ENCODE measurements at places on chromosomes 1 and 21. TPM values are rescaled to one million over a fixed set of nuclear protein-coding genes. Genes with fewer than 3 reads are reported as not detected.

The FMO2 gene
- total RNA-seq: not detected

The LRRC3 gene
- 3.0 TPM for total RNA-seq

The NECTIN4 gene
- total RNA-seq: not detected

The RIPPLY3 gene
- not detected for total RNA-seq

The PIK3CD gene
- 250 TPM for total RNA-seq

The UBE4B gene
- total RNA-seq: 33.4 TPM

- no peak for DNase-seq
- no peaks in the 10 kb centered on the region for H3K4me1 ChIP-seq
- no peak overlapping the region for H3K27ac ChIP-seq
- H3K4me3 ChIP-seq: no peak overlapping the region
- H3K27me3 ChIP-seq: no peaks in the 10 kb centered on the region
These were observed 574.0 kb downstream of the KCNT2 start for GRCh38 chr1:196034080-196034706.

GRCh38 chr1:41638086-41639024, 153.9 kb upstream of the EDN2 start:
- H3K36me3 ChIP-seq: no peaks in the 10 kb centered on the region
- peak overlapping the region; percentile 5 for H3K27ac ChIP-seq
- peaks cover 44% of the 10 kb centered on the region for H3K4me1 ChIP-seq
- no peak for DNase-seq
- H3K4me3 ChIP-seq: peak overlapping the region; percentile 23

DNA sequence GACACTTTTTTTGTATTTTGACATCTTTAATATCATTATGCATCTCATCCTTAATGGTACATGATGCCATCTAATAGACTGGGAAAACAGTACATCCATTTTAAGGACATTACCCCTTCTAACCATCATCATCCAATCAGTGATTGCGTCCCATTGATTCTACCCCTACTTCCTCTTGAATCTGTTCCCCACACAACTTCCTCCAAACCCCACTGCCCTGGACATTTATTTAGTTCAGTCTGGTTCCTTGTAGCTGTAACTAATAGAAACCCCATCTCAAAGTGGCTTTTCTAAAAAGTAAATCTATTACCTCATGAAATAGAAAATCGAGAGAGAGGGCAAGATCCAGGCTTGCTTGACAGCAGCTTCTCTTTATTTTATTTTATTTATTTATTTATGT, 2.1 kb upstream of the ITLN1 start:
- no peaks in the 10 kb centered on the region for H3K36me3 ChIP-seq
- no peak for DNase-seq
- H3K27me3 ChIP-seq: peaks cover 4% of the 10 kb centered on the region

DNA sequence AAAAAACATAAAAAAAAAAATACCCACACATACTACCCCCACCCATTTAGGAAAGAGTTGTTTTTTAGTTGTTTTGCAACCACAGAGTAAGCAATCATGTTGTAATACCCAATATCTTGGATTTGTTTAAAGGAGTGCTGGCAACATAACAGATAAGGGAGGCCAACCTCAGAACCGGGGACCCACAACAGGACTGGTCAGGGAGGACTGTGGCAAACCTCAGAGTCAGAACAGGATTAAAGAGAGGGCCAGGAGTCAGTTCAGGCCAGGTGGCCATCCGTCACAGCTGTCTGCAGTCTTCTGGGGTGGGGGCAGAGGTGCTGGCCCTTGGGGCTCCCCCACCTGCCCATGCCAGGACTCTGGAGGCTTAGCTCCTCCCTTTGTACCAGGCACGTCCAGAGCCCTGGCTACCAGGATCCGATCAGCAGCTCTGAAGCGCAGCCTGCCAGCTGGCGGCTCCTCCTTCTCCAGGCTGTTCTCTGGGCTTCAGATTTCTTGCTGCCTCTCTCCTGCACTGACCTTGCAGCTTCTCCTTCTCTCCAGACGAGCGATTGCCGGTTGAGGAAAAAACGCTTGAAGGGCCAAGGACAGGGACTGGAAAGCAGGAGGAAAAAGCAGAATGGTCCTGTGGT, 7.9 kb downstream of the H6PD start:
- H3K36me3 ChIP-seq: peaks cover 4% of the 10 kb centered on the region
- peaks cover under 1% of the 10 kb centered on the region for H3K27me3 ChIP-seq
- H3K4me1 ChIP-seq: peaks cover 44% of the 10 kb centered on the region
- H3K27ac ChIP-seq: peak overlapping the region; percentile 49
- no peak for DNase-seq

GRCh38 chr1:81806432-81806770, 5.7 kb downstream of the ADGRL2 start:
- H3K27me3 ChIP-seq: peaks cover 40% of the 10 kb centered on the region
- H3K27ac ChIP-seq: no peak overlapping the region
- H3K4me1 ChIP-seq: peaks cover 4% of the 10 kb centered on the region
- no peak overlapping the region for H3K4me3 ChIP-seq

GRCh38 chr21:17492415-17493168, 20.3 kb upstream of the CXADR start:
- no peaks in the 10 kb centered on the region for H3K36me3 ChIP-seq
- no peak for DNase-seq
- H3K27me3 ChIP-seq: peaks cover 27% of the 10 kb centered on the region
- peaks cover 7% of the 10 kb centered on the region for H3K4me1 ChIP-seq

DNA sequence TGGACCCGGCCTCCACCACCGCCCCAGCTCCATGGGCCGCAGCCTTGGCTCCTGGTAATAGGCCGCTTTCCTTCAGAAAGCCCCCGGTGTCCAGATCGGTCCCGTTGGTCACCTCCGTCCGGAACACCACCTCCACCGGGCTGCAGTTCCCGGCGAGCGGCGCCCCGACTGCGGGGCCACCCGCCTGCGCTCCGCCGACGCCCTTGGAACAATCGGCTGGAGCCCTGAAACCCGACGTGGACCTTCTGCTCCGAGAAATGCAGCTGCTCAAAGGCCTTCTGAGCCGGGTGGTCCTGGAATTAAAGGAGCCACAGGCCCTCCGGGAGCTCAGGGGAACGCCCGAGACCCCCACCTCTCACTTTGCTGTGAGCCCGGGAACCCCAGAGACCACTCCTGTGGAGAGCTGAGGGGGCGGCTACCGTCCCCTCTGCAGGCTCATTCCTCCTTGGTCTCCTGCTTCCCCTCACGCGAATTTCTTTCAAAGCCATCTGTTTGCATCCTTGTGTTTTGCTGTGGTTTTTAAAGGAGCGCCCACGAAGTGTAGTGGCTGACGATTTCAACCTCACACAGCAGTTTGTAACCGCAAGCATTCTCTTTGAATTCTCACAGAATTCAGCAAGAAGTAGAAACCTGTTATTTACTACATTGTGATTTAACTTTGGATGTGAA, 6.0 kb downstream of the FCRLB start:
- peak overlapping the region; percentile 93 for H3K27ac ChIP-seq
- peaks cover 23% of the 10 kb centered on the region for H3K27me3 ChIP-seq
- H3K4me3 ChIP-seq: peak overlapping the region; percentile 98
- peaks cover 39% of the 10 kb centered on the region for H3K4me1 ChIP-seq

DNA sequence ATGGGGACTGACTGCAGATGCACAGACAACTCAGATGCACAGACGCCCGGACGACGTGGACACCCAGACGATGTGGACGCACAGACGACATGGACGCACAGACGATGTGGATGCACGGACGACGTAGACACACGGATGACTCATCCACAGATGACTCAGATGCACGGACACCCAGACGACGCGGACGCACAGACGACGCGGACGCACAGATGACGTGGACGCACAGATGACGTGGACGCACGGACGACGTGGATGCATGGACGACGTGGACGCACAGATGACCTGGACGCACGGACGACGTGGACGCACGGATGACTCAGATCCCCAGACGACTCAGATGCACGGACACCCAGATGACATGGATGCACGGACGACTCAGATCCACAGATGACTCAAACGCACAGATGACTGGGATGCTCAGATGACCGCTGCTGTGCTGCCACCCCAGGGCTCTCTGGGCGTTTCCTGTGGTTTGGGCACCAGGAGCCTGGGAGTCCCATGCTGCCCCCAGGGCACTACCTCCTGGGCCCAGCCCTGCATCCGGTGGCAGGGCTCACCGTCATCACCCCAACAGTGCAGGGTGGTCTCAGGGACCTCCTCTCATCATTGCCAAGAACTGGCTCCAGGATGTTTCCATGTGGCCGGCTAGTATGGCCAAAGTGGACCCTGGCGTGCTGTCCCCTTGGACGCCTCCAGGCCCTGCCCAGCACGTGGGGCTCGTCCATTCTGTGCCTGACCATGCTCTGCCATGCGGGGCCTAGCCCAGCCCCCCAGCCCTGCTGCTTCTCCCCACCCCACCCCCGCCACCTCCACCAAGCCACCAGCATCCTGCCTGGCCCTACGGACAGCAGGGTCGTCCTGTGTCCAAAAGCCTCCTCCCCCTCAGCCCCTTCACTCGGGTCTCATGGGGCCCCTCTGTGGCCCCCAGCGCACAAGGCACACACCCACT, 14.0 kb downstream of the FAAP20 start:
- H3K4me3 ChIP-seq: no peak overlapping the region
- no peak overlapping the region for H3K27ac ChIP-seq
- no peaks in the 10 kb centered on the region for H3K27me3 ChIP-seq
- no peaks in the 10 kb centered on the region for H3K4me1 ChIP-seq
- no peak for DNase-seq

DNA sequence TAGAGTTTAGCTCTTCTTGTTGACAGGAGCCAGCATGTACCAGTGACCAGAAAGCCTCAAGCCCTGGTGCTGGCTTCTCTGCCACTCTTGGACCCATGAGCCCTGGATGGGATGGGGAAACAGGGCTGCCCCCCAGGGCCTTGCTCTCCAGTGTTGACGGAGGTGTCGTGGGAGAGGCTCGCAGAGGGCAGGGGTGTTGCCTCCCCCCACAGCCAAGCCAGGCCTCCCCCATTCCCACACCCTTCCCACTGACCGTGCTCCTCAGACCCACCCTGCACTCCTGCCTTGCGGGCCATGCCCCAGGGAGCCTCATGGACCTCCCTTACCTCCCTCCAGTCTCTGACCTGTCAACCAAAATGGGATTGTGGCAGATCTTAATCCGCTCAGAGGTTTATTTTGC, 123.8 kb upstream of the COL6A1 start:
- no peak overlapping the region for H3K4me3 ChIP-seq
- H3K27me3 ChIP-seq: no peaks in the 10 kb centered on the region
- no peaks in the 10 kb centered on the region for H3K36me3 ChIP-seq
- no peak for DNase-seq
- no peak overlapping the region for H3K27ac ChIP-seq

DNA sequence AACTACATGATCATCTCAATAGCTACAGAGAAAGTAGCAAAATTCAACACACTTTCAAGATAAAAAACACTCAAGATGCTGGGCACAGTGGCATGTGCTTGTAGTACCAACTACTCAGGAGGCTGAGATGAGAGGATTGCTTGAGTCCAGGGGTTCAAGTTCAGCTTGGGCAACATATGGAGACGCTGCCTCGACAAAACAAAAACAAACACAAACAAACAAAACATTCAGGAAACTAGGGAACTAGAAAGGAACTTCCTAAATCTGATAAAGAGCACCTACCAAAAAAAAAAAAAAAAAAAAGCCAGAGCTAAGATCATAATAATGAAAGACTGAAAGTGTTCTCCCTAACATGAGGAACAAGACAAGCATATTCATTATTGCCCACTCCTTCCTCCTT, 22.8 kb upstream of the RNF186 start:
- H3K27ac ChIP-seq: no peak overlapping the region
- DNase-seq: no peak
- H3K36me3 ChIP-seq: no peaks in the 10 kb centered on the region
- peaks cover 54% of the 10 kb centered on the region for H3K27me3 ChIP-seq
- H3K4me1 ChIP-seq: no peaks in the 10 kb centered on the region
- no peak overlapping the region for H3K4me3 ChIP-seq

GRCh38 chr1:108877348-108878159, 769 bp downstream of the GPSM2 start:
- H3K36me3 ChIP-seq: peaks cover 4% of the 10 kb centered on the region
- peak overlapping the region; percentile 82 for H3K27ac ChIP-seq
- H3K4me3 ChIP-seq: peak overlapping the region; percentile 91

DNA sequence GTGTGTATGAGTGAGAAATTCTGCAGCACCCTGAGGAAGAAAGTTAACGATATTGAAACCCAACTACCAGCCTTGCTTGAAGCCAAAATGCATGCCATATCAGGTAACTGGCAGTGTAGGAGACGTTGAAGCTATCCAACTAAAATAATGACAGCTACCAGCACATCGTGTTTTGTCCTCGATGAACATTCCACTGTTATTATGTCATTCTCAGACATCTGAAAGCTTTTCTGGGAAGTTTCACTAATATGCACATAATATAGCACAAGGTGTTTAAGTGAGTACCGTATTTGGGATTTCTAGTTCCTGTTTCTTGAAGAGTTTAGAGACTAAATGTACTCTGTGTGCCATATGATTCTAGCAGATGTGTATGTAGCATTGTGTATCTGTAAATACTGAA, 173.5 kb downstream of the DISC1 start:
- DNase-seq: no peak
- H3K36me3 ChIP-seq: peaks cover 17% of the 10 kb centered on the region
- no peak overlapping the region for H3K4me3 ChIP-seq
- no peaks in the 10 kb centered on the region for H3K27me3 ChIP-seq

DNA sequence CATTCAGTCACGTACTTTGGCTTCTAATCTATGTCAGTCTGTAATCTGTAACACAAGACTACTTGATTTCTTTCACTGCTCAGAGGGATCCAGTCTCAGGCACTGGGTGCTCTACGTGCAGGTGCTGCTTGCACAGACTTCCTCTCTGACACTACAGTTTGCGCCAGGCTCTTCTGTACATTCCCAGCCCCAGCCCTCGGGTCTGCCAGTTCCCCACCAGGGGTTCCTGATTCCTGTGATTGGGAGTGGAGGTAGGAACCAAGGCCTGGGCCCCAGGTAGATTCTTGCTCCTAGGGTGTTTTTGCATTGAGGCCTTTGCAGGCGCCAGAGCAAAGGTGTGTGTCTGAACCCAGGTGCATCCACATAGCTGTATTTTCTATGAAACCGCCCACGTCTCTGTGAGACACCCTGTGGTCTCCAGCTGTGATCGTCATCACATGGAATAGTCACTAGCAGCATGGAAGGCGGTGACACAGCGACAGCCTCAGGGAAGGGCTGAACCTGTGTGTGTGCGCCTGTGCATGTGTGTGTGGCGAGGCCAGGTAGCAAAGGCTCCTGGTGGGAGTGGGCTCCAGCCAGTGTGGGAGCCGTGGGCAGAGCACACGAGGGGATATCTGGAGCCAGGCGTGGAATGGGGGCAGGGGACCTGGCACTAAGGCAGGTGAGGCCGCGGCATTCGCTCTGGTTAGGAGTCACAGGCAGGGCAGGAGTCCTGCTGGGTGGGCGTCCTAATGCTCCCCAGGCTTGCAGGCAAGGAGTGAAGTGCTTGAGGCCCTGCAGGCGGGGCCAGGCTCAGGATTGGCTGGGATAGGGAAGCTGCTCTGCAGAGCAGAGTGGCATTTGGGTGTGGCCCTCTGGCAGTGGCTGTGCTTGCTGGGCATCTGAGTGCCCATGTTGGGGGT, 5.2 kb downstream of the GJC2 start:
- H3K36me3 ChIP-seq: no peaks in the 10 kb centered on the region
- peaks cover 14% of the 10 kb centered on the region for H3K4me1 ChIP-seq
- no peak for DNase-seq

- no peak overlapping the region for H3K4me3 ChIP-seq
- H3K36me3 ChIP-seq: no peaks in the 10 kb centered on the region
- peaks cover 5% of the 10 kb centered on the region for H3K4me1 ChIP-seq
- no peak for DNase-seq
- peaks cover 15% of the 10 kb centered on the region for H3K27me3 ChIP-seq
These were observed 12.7 kb downstream of the DRAXIN start for GRCh38 chr1:11704194-11704529.

All from activated naive CD8-positive, alpha-beta T cell treated with anti-CD3 and anti-CD28 coated beads, Interleukin-2, amount 10 ng/mL, durations not matched to agents 7 days and 5 days (primary cell).